ENCODE measurements at places on chromosomes 3 and 15. TPM values are rescaled to one million over a fixed set of nuclear protein-coding genes. Genes with fewer than 3 reads are reported as not detected.

GRCh38 chr15:53323191-53323590, 436.3 kb downstream of the WDR72 start:
- H3K4me1 ChIP-seq: no peaks in the 10 kb centered on the region
- no peak for DNase-seq
- H3K27me3 ChIP-seq: no peaks in the 10 kb centered on the region

DNA sequence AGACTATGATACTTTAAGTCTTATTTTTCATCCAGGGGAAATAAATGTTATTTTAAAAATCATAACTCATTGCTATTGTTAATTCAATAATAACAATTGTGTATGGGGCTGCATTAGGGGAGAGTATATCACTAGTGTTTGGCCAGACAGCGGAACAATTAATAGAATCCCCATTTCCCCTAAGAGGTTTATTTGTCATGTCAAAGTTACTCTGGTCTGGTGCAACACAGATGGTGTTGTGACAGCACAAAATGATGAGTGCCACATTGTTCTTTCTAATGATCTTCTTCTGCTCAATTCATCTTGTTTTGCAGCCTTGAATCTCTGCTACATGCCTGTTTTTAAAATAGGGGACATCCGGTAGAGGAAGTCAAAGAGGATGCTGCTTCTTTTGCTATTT, 351.6 kb downstream of the NSUN3 start:
- H3K27me3 ChIP-seq: no peaks in the 10 kb centered on the region
- no peak overlapping the region for H3K27ac ChIP-seq
- peak; percentile 6 for DNase-seq

DNA sequence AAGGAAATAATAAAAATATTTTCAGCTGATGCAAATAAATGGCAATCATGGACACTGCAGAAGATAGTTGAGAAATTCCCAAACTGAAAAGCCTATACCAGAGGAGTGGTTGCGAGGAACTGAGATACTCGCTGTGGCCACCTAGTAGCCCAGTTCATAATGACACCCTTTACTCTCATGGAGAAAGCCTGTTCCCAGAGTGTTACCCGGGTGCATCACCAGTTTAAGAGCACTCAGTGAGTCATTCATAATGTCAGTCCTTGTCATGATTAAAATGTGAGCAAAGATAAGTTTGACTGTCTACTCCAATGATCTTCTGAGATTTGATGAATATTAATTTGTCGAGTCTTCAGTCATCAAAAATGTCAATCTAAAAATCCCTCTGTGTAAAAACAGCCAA, 138.4 kb upstream of the LRRC3B start:
- DNase-seq: no peak
- H3K27me3 ChIP-seq: no peaks in the 10 kb centered on the region
- H3K27ac ChIP-seq: no peak overlapping the region
- no peak overlapping the region for H3K4me3 ChIP-seq
- H3K36me3 ChIP-seq: no peaks in the 10 kb centered on the region

DAZL gene
- total RNA-seq: not detected

DNA sequence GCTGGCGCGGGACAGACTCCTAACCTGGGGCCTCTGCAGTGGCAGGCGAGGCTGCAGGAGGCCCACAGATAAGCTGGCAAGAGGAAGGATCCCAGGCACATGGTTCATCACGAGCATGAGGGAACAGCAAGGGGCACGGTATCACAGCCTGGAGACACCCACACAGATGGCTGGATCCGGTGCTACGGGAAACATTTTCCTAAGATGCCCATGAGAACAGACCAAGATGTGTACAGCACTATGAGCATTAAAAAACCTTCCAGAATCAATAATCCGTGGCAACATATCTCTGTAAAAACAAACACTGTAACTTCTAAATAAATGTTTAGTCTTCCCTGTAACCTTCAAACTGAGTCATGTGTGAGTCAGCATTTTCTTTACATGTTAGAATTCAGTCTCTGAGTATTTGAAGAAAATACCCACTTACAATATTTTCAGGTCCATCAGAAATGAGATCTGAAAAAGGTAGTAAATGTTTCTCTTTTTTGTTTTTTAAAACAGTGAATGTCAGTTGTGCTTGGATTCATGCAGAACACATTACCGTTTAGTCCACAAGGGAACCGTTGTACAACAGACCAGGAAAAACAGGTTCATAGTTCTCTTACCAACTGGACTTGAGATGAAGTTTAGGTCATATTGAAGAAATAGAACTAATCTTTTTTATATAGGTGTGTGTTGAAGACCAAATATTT, 75.9 kb downstream of the BOC start:
- H3K36me3 ChIP-seq: peaks cover 41% of the 10 kb centered on the region
- no peaks in the 10 kb centered on the region for H3K27me3 ChIP-seq
- H3K4me1 ChIP-seq: peaks cover 2% of the 10 kb centered on the region
- peak; percentile 65 for DNase-seq
- no peak overlapping the region for H3K4me3 ChIP-seq
- H3K27ac ChIP-seq: no peak overlapping the region

CRABP1 gene
- 69.1 TPM for total RNA-seq

DNA sequence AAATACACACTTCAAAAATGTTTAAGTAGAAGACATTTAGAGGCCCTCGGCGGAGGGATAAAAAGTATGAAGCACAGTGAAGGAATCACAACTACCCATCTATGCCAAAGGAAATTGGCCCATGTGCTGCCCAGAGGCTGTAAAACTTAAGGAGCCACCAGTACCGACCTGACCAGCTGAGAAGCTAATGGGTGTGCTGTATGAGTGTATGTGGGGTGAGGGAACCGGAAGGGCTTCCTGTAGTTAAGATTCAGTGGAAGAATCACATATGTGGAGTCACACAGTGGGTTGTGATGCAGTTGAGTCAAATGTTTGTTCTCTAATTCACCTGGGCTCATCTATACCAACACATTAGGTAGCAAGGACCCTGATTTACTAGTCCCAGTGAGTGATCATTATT, 516.0 kb upstream of the IL12A start:
- no peaks in the 10 kb centered on the region for H3K4me1 ChIP-seq
- H3K27ac ChIP-seq: no peak overlapping the region
- DNase-seq: no peak
- no peak overlapping the region for H3K4me3 ChIP-seq

DNA sequence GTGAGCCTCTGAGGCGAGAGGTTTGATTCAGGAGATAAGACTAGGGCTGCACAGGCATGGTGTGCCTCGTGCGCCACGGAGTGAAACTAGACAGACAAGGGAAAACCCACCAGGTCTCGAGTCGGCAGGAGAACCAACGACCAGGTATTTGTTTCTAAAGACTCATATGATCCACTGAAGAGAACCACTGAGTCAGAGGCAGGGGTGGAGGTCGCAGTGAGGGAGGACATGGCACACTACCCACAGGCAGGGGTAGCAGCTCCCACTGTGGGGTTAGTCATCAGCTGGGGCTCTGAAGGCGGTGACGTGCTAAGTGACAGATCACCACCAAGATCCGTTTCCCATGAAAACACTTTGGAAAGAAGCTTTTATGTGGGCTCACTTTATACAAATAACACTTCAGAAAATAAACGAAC, 45.7 kb downstream of the CHSY1 start:
- H3K4me1 ChIP-seq: peaks cover 17% of the 10 kb centered on the region
- no peak for DNase-seq
- H3K27me3 ChIP-seq: no peaks in the 10 kb centered on the region

GRCh38 chr3:191068946-191069813, 129.9 kb upstream of the OSTN start:
- no peak overlapping the region for H3K4me3 ChIP-seq
- no peak for DNase-seq
- no peaks in the 10 kb centered on the region for H3K27me3 ChIP-seq
- no peak overlapping the region for H3K27ac ChIP-seq
- H3K36me3 ChIP-seq: no peaks in the 10 kb centered on the region

DNA sequence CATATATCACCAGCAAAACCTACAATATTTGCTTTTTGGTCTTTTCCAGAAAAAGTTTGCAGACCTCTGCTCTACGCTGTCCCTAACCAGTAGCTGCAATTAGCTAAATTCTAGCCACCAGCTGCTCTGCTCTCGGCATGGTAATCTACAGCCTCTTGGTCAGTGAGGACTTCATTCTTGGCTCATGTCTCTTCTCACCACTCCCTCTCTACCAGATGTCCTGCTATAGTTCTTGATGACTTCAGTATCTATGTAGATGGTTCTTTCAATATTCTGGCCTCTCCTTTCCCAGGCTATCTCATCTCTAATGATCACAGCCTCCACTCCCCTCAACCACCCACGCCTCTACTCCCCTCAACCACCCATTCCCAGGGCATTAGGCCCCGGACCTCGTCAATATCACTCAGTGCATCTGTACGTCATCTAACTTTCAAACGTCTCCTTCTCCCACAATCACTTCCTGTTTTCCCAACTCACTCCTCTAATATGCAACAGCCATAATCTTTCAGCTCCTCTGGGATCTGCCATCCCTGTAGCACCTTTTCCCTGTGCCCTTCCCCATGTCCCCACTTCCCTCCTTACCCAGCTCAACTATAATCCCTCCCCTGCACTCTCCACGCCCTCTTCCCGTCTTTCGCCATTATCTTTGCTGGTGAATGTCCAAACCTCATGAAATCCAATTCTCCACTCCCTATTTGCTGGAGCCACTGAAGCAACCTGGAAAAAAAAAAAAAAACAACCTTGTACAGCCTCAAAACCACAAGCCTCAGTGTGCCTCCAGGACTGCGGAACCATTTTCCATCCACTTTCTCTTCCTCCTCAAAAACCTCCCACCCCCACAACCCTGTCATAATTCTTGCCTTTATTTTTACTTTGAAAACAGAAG, 429.4 kb upstream of the PROK2 start:
- H3K4me3 ChIP-seq: no peak overlapping the region
- H3K36me3 ChIP-seq: no peaks in the 10 kb centered on the region
- H3K27me3 ChIP-seq: peaks cover 4% of the 10 kb centered on the region

DNA sequence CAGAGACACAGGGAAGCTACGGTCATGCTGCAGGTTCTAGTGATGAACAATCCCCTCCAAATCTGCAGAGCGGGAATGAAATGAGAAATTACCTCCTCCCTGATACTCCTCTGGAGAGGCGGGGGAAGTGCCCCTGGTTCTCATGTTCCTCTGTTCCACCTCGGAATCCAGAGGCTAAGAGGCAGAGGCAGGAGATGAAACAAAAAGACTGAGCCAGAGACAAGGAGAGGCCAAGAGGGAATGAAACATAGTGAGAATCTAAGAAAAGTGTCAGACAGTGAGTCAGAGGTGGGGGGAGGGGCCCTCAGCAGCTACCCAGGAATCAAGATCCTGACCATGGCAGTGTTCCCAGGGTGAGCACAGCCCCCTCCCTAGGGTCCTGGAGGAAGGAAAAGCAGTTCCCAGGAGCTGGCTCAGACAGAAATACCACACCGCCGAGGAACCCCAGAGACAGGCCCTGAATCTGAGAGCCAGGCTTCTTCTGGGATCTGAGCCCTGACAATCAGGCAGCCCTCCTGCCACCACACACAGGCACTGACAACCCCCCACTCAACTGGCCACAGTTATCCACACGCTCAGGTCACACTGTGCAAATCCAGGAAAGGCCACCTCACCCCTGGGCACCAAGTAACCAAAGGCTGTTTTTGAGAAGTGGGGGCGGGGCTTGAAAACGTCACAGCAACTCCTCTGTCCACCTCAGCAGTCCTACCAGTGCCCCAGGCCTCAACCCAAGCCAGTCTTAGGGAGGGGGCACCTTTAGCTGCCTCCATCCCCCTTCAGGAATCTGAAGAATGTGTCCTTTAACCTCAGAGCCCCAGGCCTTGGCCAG, 2.4 kb downstream of the CSRNP1 start:
- peaks cover 2% of the 10 kb centered on the region for H3K36me3 ChIP-seq
- peak; percentile 91 for DNase-seq
- H3K27me3 ChIP-seq: no peaks in the 10 kb centered on the region
- H3K4me1 ChIP-seq: peaks cover 69% of the 10 kb centered on the region

MYLK gene
- total RNA-seq: 28.2 TPM

DNA sequence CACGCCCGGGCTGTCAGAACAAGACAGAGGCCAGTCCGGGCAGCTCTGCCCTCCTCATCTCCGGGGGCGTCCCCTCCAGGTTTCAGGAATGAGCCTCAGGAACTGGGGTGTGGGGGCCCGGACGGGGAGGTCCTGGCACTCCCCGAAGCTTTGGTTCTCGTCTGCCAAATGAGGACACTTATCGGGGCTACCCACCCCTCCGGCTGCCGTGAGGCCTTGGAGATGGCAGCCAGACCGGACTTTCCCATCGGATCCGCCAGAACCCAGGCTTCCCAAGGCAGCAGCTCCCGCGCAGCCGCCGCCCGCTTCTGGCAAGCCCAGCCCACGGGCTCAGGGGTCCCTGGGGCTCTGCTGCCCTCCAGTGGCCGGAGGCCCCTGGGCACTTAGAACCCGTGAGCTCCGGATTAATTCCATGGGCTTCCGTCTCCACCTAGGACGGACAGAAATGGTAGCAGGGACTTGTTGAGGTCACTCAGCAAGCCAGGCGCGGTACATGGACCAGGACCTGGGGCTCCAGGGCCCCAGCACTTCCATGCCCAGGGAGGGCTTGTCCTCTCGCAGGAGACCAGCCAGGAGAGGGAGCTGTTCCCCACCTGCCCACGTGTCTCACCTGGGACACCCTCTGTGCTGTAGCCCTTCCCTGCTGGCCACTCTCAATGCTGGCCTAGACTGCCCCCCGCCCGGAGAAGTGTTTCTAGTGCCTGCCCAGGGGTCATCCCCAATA, 89.4 kb downstream of the LINGO1 start:
- H3K36me3 ChIP-seq: no peaks in the 10 kb centered on the region
- peaks cover 2% of the 10 kb centered on the region for H3K27me3 ChIP-seq
- H3K4me1 ChIP-seq: peaks cover 53% of the 10 kb centered on the region
- DNase-seq: peak; percentile 92
- peak overlapping the region; percentile 42 for H3K4me3 ChIP-seq
- H3K27ac ChIP-seq: peak overlapping the region; percentile 38

MITF gene
- total RNA-seq: 9.6 TPM

ACTR8 gene
- total RNA-seq: 30.2 TPM
